Stimulated activated CD8-positive, alpha-beta memory T cell treated with anti-CD3 and anti-CD28 coated beads, Interleukin-7, amount 100 ng/mL, for 1 hour (primary cell): ENCODE measurements at places on chromosomes 4 and X.
A peak's percentile ranks its signal among the peaks of the same experiment; 100 is the strongest.

- DNase-seq = no peak
Measured at GRCh38 chr4:177546745-177547144, 104.5 kb upstream of the AGA start.

- DNase-seq = no peak
Measured at GRCh38 chr4:92303621-92304027, at the start of gene GRID2. TSS of gene GRID2 (plus strand) at chr4:92303966.

- no peak for DNase-seq
Measured at GRCh38 chr4:47373174-47373573, 90.3 kb downstream of the COMMD8 start.

- no peak for DNase-seq
Measured at GRCh38 chr4:26751838-26752237, 108.8 kb upstream of the STIM2 start.

- DNase-seq = peak; percentile 40
Measured at GRCh38 chr4:3442959-3443749, 1.4 kb downstream of the HGFAC start.

DNA sequence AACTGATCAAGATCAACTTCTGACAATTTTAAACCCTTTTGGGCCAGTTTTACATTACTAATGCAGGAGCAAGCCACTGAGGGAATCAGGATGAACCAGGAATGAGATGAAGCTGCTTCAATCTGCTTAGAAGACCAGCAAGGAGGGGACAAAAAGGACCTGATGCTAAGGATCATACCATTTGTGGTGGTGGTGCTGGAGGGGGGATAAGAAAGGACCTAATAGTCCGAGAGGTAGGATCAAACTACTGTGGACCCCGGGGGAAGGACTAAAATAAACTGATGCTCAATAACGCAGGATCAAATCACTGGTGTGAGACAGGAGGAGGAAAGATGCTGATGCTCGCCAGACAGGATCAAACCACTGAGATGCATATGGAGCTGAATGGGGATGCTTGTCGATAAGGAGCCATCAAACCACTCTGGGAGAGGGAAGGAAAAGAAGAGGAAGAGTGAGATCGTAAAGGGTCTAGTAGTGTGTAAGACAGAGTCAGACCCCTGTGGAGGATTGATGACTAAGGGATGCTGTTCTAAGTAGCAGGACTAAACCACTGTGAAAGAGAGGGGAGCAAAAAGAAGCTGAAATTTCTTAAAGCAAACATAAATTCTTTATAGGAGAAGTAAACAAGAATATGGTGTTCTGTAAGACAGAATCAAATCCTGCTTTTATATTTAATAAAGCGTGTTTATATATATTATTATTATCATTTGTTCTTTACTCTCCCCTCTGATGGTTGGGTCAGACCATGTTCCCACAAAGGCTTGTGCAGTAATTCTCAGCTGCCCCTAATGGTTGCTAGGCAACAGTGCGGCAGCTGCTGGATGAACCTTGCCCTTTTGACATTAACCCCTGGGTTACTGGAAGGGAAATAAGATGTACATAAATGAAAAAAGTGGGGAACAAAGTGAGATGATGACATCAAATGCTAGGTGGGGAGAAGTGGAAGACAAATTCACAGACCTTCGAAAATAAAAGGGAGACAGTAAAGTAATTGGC is 432.5 kb upstream of the FGF16 start:
- DNase-seq = no peak

DNA sequence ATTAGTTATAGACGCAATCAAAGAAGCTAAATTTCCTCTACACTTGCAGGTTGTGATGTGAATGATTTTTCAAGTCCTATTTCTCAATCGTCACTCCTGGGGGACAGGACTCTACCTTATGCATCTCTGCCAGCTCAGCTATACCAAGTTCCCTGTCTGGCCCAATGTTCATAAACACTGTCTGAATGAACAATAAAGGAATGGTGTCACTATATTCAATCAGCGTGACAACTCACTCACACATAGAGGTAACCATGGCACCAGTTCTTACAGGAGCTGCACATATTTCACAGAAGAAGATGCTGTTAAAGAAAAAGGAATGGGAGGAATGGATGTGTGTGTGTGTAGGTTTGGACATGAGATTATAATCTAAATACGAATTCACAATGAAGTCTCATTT is 280.6 kb downstream of the PPP1R2C start:
- DNase-seq = no peak

DNA sequence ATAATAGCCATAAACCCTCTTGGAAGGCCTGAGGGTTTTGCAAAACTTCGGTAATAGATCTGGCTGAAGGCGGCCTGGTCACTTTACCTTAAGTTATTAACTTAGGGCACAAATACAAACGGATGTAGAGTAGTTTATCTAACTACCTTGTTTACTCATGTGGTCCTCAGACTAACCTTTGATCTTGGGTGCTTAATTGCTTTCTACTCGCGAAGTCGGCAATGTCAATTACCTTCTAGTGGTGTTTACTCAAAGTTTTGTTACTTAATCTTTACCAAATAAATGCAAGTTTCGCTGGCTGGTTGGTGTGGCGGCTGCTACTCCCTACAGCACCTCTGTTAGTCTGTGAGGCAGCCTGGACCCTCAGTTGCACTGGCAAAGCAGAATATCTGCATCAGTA is 8.9 kb upstream of the ZNF141 start:
- DNase-seq = no peak

DNA sequence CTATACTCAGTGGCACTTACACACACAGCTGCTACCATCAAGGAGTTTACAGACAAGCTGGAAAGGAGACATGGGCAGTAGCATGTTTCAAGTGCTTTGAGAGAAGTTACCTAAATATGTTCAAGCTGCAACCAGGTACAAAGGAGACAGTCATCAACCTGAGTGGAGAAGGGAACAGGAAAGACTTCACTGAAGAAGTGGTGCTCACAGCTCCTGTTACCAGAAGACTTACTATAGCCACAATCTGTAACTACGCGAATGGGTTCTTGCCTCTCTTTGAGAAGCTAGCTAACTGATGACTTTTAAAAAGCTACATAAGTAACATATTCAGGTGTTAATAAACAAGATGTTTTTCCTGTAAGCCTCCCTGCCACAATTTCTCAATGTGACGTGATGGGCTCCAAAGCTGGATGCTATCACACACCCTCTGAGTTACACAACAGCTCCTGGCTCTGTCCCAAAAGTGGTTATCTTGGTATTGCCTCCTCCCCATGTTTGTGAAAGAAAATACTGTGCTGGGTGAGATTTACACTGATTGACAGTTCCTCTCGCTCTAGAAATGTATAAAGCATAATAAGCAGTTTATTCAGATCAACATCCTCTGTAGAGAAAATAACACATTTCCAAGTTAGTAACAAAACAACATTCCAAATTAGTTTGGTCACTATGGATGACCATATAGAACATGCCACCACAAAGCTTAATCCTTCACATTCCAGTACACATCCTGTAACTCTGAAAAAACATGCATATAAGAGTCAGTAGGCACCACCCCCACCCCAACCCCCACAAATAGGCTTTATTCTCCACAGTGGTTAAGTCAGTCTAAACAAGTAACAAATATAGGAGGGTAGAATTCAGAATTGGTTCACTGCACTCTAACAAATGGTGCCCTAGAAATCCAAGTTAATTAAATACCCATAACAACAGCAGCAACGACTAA is 81.8 kb downstream of the FRYL start:
- DNase-seq = no peak

- DNase-seq = no peak
Measured at GRCh38 chrX:2401590-2402360, 99.0 kb downstream of the DHRSX start.

DNA sequence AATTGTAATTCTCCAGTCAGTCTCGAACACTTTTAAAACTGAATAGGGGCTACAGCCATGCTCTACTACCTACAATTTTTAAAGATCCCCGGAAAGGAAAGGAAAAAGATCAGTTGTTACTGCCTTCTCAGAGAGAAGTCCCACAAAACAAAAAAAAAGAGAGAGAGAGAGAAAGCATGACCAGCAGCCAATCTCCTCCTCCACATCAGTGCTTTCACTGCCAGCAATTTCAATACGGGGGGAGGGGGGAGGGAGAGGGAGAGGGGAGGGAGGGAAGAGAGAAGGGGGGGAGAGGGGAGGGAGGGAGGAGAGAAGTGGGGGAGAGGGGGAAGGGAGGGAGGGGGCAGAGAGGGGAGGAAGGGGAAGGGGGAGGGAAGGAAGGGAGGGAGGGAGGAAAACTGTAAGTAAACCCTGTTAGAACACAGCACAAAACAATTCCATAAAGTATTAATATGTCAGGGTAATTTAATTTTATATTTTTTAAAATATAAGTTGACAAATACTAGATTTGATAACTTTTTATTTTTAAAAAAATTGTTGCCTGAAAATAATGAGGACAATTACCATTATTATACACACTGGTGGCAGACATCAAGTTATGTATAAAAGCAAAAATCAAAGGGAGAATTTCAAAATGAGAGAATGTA is 108.0 kb downstream of the LRBA start:
- no peak for DNase-seq
